Kidney capillary endothelial cell (primary cell): ENCODE measurements at places on chromosomes 3 and 15.

DNA sequence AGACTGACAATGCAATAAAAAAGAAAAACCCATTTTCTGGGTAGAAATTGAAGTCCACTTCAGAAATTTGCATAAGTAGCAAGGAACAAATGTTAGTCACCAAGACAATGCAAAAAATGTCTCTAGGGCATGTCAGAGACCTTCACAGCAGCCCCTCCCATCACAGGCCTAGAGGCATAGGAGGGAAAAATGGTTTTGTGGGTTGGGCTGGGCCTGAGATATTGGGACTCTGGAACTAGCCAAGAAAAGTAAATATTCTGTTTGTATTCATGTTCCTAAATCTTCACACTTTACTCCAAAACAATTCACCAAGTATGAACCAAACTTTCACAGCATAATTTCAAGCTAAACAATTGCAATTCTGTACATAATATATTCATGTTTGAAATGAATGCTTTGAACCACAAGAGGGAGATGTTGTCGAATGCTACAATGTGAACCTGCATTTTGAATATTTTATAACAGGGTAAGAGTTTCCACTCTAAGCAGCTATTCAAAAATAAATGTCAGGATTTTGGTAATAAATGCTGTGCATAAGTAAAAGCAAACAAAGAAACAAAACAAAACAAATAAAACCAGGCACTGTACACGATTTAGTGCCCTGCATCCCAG lies 429.2 kb downstream of the OTOL1 start:
- DNase-seq, result no peak

DNA sequence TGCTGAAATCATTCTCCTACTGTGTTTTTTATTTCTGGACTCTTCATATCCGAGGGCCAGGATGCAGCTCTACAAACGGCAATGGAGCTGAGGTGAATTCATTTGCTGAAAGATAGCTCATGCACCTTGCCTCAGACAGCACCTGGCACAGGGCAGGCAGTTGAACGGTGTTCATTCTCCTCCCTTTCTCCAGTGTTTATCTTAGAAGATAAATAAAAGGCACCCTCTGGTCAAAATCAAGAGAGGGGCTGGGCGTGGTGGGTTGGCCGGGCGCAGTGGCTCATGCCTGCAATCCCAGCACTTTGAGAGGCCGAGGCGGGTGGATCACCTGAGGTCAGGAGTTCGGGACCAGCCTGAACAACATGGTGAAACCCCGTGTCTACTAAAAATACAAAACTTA lies 79.3 kb upstream of the LMOD3 start:
- no peak for DNase-seq

DNA sequence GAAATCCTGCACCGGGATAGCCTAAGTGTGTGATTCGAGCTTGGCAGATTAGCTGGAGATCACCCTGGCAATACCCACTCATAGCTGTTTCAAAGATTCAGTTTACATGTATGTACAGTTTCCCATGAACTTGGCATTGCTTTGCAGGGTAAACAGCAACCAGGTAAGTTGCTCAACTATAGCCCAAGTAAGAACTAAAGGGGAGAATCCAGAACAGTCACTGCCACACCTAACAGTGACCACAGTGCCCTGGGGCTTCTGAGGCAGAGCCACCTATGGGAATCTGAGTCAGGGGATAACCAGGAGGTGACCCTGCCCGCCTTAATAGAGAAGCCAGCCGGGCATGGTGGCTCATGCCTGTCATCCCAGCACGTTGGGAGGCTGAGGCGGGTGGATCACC lies 15.9 kb downstream of the CDAN1 start:
- DNase-seq, result no peak

DNA sequence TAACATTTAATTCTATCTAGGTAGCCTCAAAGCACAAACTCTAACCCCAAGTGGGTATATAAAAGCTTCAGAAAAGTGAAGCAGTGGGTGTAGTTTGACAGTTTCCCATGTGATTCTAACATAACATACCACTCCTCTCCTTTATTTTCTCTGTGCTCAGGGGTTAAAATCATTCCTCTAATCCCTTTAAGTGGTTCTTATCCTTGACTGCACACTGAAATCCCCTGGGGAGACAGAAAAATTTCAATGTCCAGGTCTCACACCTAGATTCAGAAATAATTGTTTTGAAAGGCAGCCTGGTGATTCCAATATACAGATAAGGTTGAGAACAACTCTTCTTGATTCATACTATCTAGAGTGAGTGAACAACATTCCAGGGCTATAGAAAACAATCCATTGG lies 986.4 kb downstream of the ROBO1 start:
- DNase-seq, result no peak

GRCh38 chr3:52633786-52634185 lies 51.9 kb downstream of the PBRM1 start:
- DNase-seq, result no peak
